ENCODE measurements at places on chromosomes 16 and 17. TPM values are rescaled to one million over a fixed set of nuclear protein-coding genes. Genes with fewer than 3 reads are reported as not detected.

The MYH1 gene
- 3.0 TPM for polyA plus RNA-seq

DNA sequence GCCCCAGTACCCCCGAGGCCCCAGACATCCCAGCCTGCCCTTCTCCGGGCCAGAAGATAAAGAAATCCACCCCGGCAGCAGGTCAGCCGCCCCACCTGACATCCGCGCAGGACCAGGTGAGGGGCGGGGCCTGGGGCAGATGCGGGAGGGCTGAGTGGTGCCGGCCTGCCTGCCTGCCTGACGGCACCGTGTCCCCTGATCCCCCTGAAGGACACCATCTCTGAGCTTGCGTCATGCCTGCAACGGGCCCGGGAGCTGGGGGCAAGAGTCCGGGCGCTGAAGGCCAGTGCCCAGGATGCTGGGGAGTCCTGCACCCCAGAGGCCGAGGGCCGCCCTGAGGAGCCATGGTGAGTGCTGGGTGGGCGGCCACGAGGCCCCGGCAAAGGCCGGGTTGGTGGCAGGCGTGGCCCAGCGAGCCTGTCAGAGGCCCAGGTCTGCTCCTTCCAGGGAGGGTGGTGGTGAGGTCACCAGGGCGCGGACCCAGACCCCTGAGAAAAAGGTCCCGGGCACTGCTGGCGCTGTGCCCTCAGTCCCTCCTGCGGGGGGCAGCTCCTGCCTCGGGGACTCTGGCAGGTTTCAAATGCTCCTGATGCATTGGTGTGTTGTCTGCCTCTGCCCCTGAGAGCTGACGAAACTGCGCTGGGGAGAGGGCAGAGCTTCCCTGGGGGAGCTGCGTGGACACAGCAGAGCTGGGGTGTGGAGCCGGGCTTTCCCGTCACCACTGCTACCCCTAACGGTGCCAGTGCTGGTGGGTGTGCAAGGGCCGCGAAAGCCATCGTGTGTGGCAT lies 1.2 kb downstream of the CDT1 start:
- DNase-seq: no peak

GRCh38 chr17:67365738-67366192 lies 612 bp downstream of the PSMD12 start:
- DNase-seq: no peak

DNA sequence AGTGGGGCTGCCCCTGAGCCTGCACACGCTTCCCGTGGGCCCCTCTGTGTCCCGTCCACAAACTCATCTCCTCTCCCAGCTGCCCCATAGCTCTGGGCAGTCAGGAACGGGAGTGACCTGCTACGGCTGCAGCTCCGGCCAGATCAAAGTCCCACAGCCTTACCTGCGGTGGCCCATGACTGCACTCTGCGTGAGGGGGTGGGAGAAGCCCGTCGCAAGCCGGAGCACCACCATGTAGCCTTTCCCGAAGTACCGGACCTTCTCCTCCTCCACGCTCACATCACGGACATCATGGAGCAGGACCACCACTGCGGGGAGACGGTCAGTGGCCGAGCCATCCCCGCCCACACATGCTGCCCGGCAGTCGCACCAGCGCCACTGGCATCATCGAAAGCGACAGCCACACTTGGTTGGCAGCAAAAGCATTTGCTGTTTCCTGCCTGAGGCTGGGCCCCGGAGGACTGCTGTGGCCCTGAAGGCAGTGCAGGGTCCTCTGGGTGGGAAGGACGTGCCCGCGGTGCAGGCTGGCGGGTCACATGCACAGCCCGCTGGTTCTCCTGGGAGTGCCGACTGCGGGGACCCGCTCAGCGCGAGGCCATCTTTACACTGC lies 6.2 kb downstream of the CYBC1 start:
- DNase-seq: no peak

Measured in testis (tissue), 5 donors.